ENCODE measurements at places on chromosomes 2 and 18.
A peak's percentile ranks its signal among the peaks of the same experiment; 100 is the strongest.

GRCh38 chr18:55110436-55110835 is 151.2 kb upstream of the CCDC68 start:
- DNase-seq, result no peak

- DNase-seq, result no peak
Observed at GRCh38 chr2:44623622-44624351, 262.0 kb downstream of the CAMKMT start.

GRCh38 chr2:127525691-127526131 is 578 bp downstream of the IWS1 start:
- DNase-seq, result peak; percentile 52

DNA sequence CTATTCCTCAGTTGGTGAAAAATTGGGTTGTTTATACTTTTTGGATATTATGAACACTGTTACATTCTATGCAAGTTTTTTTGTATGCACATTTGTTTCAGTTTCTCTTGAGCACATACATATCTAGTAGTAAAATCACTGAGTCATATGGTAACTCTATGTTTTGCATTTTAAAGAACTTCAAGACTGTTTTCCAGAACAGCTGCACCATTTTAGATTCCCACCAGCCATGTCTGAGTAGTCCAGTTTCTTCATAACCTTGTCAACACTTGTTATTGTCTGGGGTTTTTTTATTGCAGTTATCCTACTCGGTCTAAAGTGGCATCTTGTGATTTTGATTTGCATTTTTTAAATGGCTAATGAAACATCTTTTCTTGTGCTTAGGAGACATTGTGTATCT is 100.3 kb upstream of the OTOS start:
- no peak for DNase-seq

GRCh38 chr2:119174216-119174992 is 15.9 kb upstream of the C1QL2 start:
- peak; percentile 39 for DNase-seq

GRCh38 chr2:18849841-18850578 is 260.6 kb upstream of the NT5C1B start:
- DNase-seq, result no peak

DNA sequence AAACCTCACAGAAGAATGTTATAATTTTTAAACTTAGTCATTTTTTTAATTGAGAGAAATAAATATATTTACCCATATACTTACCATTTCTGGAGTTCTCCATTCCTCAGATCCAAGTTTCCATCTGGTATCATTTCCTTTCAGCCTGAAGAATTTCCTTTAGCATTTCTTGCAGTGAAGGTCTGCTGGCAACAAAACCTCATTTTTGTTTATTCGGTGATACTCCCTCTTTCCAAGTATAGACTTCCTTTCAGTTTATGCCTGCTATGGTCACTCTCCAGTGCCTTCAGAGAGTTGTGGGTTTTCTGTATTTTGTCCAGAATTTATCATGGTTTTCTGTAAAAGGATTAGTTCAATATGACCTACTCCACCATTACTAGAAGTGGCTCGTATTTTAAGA is 17.0 kb downstream of the WDPCP start:
- no peak for DNase-seq

- no peak for DNase-seq
Observed at GRCh38 chr2:224984637-224985036, 57.6 kb downstream of the DOCK10 start.

DNA sequence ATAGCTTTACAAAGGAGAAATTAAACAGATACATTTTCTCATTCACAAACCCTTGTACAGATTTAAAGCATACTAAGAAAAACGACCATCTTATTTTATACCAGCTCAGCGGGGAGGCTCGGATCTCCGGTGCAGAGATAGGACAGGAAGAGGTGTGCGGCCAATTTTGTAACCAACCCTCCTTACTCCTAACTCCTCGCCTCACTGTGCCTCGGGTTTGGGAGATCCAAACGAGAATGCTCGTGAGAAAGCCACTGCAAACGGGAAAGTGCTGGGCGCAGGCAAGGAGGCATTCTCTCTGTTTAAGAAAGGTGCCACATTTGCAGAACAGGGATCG is 1.2 kb downstream of the KDSR start:
- no peak for DNase-seq

Measured in fibroblast of mammary gland (primary cell).